ENCODE measurements at places on chromosomes 2 and 18.

DNA sequence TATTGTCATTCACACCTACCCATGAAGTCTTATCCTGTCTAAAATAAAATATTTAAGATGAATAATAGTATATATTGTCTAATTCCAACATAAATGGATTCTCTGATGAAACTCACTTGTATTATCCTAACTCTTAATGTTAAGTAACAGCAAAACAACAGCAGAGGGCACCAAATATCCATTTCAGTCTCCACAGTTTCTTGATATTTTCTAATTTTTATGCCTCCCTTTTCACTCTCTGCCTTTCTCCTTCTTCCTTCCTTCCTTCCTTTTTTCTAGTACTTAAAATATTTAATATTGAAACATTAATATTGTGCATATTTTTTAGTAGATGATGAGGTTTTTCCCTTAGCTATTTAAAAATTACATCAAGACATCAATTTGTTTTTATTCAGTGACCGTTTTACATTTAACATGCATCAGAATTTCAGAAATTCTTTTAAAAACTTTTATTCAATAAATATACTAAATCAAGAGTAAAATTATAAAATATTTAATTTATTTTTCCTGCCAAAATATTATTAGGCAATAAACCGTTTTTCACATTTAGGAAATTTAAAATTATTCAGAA lies 97.6 kb downstream of the WDR7 start:
- DNase-seq, result peak; percentile 30

DNA sequence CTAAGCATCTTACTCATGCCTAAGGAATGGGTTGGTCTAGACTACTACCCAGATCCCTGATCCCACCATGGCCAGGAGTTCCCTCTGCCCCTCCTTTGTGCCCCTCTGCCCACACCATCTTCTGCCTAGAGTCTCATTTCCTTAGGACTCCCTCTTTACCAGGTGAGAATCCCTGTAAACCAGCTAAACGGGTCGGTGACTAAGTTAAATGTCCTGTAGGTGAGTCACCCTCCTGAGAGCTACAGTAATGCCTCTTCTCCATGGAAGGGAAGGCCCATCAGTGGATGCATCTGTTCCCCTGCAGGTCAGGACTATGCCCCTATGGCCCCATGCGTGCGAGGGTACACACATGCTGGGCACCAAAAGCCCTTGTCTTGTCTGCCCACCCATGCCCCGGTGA lies 25.4 kb downstream of the PTGR3 start:
- no peak for DNase-seq

GRCh38 chr2:178211460-178211859 lies 17.1 kb downstream of the OSBPL6 start:
- DNase-seq, result no peak

DNA sequence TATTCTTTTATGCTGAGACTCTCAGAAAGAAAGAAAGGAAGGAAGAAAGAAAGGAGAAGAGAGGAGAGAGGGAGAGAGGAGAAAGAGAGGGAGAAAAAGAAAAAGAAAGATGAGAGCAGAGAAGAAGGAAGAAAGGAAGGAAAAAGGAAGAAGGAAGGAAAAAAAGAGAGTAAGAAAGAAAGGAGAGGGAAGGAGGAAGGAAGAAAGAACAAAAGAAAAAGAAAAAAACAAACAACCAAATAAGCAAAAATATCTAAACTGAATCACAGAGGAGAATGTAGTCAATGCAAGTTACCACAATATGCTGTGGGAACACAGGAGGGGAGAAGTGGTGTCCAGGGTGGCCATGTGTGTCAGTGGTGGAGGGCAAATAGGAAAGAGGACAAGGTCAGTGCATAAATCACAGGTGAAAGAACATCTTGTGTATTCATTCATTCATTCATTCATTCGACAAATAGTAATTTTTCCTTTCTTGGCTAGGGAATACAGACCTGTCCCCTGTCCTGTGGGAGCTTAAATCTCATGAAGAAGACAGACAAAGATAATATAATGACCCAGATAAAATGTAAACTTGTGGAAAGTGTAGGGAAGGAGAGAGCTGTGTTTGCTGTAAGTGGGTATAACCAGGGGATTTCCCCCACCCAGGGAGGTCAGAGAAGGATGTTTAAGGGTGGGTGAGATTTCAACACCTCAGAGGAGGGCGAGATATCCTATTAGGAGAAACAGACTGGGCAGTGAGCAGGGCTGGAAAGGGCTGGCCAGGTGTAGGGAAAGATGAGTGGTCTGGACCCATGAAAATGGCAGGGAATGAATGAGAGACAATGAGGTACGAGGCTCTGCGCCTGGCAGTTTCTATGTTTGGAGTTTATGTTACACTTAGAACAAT lies 50.7 kb downstream of the IL1R2 start:
- no peak for DNase-seq

GRCh38 chr18:8742387-8743361 lies 37.3 kb downstream of the MTCL1 start:
- no peak for DNase-seq

Measured in thymus (tissue), 14 donors.